Activated CD8-positive, alpha-beta memory T cell treated with anti-CD3 and anti-CD28 coated beads for 1 hour (primary cell): ENCODE measurements at places on chromosomes 2 and 18.

- DNase-seq, result no peak
Observed at GRCh38 chr2:146604521-146604920, 1240.3 kb upstream of the ACVR2A start.

DNA sequence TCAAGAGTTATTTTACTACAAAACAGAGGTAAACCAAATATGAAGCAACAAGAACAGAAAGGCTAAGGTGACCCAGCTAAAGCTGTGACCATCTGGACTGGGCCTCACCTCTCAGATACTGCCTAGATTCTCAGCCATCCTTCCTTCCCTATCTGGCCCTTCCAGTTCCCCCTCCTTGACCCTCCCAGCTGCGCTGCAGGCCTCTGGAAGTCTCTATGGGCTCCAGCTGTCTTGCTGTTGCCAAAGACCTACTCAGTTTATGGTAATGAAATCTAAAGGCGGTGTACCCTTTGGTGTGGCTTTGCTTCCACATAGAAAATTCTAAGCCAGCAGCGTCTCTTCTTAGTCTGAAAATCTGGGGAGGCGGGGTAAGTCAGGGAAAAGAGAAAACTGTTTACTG lies 55.7 kb downstream of the ARHGEF33 start:
- no peak for DNase-seq

DNA sequence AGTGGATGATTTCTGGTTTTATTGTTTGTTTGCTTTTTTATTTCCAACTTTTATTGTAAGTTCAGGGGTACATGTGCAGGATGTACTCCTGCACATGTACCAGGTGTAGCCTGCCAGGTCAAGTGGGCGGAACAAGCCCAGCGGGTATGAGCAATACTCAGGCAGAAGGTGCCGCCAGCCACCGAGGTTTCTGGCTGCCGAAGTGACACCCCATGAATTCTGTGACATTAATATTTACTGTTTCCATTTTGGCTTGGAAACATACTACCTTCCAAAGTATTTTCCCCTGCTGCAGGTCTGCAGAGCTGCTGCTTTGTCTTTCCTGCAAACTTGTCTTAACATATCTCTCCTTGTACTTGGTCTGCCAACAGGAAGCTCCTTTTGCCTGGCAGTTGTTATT lies 78.5 kb downstream of the PTPN4 start:
- no peak for DNase-seq

GRCh38 chr2:204538182-204539018 lies 6.9 kb upstream of the PARD3B start:
- DNase-seq, result no peak

DNA sequence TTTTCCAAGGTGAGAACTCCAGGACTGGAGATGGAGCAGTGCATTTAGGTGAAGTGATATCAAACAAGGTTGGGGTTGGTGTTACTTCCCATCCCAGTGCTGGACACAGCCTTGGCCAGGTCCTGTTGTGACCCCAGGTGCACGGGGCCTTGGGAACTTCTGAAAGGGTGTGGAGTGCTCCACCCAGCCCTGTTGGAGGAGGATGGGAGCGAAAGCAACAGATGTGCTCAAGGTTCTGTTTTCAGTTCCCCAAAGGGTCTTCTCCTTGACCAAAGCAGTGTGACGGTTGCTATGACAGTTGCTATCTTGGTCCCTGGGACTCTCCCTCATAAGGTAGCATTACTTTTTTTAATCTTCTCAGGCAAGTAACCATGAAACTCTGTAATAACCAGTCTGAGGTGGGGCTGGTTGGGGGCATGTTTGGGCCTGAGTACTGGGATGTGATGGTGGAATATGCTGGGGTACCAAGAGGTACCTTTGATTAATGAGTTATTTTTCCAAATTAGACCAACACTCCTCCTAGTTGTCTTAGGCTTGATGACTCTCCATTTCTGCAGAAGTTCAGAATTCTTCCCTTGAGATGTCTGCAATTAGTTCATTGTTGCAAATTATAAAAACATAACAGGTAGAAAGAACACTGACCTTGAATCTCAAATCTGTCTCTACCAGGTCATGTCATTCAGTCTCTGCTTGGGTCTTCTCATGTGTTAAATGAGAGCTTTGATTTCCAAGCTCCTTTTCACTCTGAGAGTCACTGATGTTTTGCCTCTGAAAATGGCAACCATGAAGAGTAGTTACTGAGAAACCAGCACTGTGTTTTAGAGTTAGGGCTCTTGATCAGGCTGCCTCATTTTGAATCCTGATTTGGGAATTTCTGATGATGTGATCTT lies 154.5 kb downstream of the RPIA start:
- no peak for DNase-seq

DNA sequence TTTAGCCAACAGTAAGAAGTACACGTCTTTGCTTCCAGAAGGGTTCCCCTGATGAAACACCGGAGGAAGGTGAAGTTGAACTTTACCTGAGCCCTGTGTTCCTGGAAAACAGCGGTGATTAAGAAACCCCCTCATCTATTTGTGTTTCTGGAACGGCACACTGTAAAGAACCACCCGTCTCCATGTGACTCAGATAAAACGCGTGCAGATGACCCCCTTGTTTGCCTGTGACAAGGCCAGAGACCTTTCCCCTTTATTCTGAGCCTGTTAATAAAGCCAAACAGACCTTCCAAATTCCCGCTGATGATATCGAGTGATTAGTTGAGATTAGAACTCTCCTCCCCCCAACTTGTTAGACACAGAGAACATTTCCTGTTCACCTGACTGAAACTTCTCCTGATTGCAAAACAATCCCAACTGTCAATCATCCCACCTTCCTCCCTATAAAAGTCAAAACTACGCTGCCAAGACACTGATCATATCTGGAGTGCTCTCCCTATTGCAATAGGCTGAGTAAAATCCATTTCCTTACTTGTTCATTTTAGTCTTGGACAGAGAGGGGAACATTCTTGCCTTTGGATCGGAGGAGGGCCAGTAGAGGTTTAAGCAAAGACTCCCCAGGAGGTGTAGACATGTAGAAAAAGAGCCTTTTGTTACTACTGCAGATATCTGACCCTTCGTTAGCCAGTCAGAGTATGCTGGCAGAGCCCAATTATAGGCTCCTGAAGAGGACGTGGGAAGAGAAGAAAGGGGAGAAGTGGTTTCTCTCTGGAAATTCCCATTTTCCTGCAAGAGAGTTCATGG lies 914 bp upstream of the IWS1 start:
- no peak for DNase-seq

GRCh38 chr2:232511336-232511890 lies 8.8 kb upstream of the PRSS56 start:
- DNase-seq, result no peak

GRCh38 chr2:40434731-40435271 lies 17.1 kb downstream of the SLC8A1 start:
- DNase-seq, result no peak

DNA sequence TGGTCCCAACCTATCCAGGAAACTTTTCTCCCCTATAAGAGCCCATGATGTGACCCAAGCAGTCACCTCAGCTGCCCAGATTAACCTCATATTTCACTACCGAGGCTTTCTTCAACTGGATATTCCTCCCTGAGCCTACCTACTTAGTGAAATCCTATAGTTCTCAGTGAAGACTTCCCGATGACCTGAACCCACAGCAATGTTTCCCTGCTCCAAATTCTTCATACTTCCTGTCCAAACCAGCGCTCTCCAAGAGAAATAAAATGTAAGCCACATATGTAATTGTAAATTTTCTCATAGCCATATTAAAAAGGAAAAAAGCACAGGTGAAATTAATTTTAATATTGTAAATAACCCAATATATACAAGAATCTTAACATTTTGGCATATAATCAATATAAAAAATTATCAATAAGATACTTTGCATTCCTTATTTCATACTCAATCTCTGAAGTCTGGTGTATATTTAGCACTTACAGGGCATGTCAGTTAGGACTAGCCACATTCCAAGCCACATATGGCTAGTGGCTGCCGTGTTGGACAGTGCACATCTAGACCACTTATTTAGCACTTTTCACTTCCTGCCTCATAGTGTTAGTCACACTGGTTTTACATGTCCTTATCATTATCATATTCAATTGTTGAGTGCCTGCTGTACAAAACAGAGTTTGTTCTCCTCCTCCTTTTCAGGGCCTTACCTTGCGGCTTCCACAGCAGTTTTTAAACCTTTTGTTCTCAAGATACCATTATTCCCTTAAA lies 1.9 kb upstream of the STAT4 start:
- no peak for DNase-seq

DNA sequence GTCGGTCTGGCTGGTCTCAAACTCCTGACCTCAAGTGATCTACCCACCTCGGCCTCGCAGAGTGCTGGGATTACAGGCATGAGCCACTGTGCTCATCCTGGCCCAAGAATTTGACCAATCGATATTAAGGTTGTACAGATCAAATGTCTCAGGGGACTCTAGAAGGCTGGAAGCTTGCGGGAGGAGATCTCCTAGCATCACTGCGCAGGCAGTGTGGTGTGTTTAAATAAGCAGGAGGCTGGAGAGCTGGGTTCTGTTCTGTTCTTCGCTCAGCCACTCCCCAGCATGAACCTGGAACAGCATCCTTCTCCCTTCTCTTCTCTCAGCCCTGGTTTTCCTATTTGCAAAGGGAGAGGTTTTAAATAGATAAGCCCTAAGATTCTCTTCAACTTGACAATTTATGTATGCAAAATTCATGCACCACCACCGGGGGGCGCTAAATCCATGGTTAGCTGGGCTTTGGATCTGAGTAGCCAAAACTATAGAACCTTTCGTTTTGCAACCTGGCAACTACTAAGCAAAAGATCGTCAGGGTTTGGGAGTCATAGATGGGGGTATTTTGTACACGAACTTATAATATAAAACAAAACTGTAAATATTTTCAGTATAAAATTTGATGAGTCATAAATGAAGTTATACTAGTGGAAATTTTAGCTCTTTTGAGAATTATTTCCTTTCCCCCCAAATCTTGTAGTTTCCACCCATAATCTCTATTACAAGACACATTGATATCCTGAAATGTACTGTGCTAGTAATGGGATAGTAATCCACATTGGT lies 60.6 kb downstream of the SLC16A14 start:
- peak; percentile 76 for DNase-seq

GRCh38 chr2:69196327-69197117 lies 183.5 kb downstream of the ANTXR1 start:
- no peak for DNase-seq

DNA sequence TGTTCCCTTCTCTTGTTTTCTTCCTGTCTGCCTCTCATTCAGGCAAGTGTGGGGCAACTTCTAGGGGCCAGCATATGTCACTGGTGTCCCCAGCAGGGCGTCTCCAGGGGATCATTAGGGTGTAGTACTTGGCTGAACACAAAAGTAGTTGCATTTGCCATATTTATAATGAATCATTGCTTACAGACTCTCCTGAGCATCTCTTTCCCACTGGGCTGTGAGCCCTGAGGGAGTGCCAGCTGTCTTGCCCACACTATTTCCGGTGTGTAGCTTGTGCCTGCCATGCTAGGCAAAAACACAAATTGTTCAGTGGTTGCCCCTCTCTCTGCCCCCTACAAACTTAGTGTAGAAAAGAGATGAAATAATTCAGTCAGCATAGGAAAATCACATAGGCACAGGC lies 40.8 kb upstream of the SCLY start:
- DNase-seq, result no peak

DNA sequence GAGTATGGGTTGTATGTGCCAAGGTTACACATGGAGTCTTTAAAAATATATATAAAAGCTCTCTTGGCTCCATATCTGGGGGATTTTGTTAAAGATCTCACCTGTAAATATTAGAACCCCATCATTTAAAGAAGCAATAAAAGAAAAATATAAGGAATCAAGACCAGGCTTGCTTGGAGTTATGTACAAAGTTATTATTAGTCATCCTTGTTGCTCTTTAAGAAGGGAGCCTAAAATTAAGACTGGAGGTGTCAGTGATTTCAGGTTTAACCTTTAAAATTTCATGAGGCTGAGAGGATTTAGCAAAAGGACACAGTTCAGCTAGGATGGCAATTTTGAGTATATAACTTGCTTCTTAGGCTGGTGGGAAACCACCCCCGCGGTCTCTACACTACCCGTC lies 181.4 kb downstream of the SETBP1 start:
- DNase-seq, result no peak

GRCh38 chr2:152415231-152415642 lies 80.3 kb downstream of the FMNL2 start:
- DNase-seq, result no peak

GRCh38 chr2:106127282-106127771 lies 66.8 kb downstream of the UXS1 start:
- DNase-seq, result no peak

- no peak for DNase-seq
Observed at GRCh38 chr18:49225160-49225559, 235.3 kb downstream of the DYM start.

DNA sequence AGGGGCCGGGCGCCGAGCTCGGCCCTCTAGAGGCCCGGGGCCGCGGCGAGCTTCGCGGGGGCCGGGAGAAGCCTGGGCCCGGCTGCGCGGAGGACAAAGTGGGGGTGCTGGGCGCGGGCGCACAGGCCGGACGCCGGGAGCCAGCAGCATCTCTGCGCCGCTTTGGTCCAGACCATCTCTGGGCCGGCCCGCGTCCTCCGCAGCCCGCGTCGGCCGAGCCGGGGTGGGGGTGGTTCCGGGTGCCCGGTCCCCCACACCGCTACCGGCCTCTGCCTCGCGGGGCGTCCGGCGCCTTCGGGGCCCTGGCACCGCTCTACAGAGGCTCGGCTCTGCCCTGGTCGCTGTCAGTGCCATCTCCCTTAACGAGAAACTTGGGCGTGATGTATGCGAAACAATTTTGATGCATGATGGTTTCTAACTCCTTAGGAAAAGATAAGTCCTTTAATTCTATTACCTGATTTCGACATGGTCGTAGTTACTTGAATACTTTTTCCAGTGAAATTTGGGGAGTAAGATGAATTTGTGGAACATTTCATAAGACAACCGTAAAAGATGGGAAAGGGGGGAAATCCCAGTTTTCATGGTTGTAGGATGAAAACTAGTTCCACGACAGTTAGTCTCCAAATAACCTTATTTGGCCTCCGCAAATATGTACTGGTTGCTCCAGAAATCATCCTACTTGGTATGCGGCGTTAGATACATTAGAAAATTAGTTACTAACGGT lies 562 bp downstream of the TWSG1 start:
- peak; percentile 6 for DNase-seq

DNA sequence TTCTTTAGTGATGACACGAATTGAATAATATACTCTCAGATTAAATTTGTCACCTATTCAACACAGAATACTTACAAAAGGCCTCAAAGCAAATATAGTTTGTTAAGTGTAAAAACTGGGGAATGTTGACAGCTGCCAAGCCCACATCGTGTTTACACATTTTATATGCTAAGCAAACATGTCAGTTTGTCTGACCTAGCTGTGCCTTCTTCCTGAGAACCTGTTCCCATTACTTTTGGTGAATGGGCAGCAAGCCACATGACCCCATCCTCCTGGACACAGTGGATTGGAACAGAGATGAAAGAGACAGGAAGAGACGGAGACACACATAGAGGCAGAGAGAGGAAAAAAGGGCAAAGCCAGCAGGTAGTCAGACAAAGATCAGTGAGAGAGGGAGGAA lies 22.9 kb upstream of the CUL3 start:
- DNase-seq, result no peak
